Activated T-helper 17 cell treated with anti-CD3 and anti-CD28 coated beads, Interleukin-2, amount 50 U/mL, for 72 hours (primary cell): ENCODE measurements at places on chromosomes 5 and 9. TPM values are rescaled to one million over a fixed set of nuclear protein-coding genes. Genes with fewer than 3 reads are reported as not detected.

- no peak for ATAC-seq
Observed at GRCh38 chr5:92070786-92071185, 687.7 kb upstream of the ARRDC3 start.

The FGD3 gene
- 70.6 TPM for total RNA-seq

- ATAC-seq = no peak
Observed at GRCh38 chr5:168865968-168866367, 286.8 kb upstream of the PANK3 start.

GRCh38 chr9:114037249-114037648 is 40.9 kb downstream of the AMBP start:
- no peak for ATAC-seq

The ECM2 gene
- total RNA-seq = not detected

- no peak for ATAC-seq
Observed at GRCh38 chr5:151820903-151821302, 49.1 kb downstream of the G3BP1 start.
